D721Med (cell line): ENCODE measurements at places on chromosomes 7 and 10.

DNA sequence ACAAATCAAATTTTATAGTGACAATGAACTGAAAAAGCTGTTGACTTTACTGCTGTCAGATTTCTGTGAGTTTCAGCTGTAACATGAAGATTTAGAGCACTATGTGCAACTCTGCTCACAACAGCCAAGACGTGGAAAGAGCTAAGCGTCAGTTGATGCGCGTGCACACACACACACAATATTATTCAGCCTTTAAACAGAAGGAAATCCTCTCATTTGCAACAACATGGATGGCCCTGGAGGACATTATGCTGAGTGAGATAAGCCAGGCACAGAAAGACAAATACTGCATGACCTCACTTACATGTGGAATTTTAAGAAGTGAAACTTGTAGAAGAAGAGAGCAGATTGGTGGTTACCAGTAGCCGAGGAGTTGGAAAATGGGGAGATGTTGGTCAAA, 82.8 kb upstream of the FRMD4A start:
- DNase-seq, result no peak

- no peak for DNase-seq
These were observed 171.7 kb downstream of the LSM5 start for GRCh38 chr7:32318300-32319011.

GRCh38 chr7:10756981-10757380, 216.7 kb upstream of the PHF14 start:
- DNase-seq, result no peak

- DNase-seq, result no peak
These were observed 25.1 kb upstream of the ABLIM1 start for GRCh38 chr10:114683162-114683561.

DNA sequence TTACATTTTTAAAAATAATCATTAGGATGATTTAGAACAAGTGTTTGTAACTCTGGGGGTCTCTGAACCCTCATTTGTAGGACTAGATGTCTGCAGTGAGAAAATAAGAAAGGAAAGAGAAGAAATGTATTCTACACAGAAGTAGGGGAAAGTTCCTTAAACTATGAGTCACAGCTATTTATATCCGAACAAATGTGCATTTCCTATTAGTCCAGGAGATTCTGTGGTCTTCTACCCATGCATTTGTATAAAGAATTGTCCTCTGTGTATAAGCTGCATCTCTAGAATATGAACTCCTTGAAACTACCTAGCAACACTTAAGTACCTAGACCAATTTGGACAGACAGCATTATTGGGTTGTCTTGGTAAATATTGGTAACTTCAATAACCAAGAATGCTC, 15.9 kb upstream of the CD36 start:
- no peak for DNase-seq

GRCh38 chr7:93728292-93728691, 153.8 kb upstream of the CALCR start:
- DNase-seq, result no peak

- no peak for DNase-seq
These were observed 20.7 kb downstream of the MDFIC start for GRCh38 chr7:114942446-114943175.

DNA sequence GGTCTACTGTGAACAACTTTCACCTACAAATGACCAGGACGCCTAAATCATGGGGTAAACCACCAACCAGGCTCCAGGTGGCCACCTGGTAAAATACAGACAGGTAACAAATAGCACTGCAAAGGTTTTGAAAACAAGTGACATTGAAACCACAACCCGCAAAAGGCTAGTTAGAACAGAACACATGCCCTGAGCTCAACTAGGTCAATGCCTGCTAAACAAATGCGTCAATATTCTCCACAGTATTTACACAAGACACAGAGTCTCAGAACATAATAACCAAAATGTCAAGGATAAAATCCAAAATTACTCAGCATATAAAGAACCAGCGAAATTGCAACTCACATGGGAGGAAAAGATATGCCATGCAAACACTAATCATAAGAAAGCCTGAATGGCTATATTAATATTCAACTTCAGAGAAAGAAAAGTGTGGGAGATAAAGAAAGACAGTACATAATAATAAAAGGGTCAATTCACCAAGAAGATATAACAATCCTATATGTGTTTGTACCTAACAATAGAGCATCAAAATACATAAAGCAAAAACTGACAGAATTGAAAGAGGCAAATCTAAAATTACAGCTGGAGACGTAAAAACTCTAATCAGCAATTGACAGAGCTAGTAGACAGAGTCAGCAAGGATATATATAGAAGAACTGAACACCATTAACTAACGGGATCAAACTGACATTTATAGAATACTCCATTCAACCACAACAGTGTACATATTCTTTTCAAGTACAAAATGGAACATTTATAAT, 47.6 kb downstream of the SMURF1 start:
- DNase-seq, result no peak

DNA sequence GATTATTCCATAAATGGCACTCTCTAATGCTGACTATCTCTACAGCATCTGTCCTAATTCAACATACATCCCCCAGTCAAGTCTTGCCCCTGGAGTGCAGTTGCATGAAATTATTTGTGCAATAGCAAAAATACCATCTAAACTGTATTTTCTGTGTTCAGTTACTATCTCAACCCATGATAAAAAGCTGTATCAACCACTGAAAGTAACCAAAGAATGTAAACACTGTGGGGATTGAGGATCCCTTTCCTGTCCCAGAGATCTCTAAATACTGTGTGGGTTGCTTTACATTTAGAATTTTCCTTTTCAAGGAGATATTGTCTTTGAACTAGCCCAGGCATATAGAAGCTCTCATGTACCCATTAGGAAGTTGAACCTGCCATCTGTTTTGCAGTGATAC, 23.9 kb upstream of the DGKI start:
- DNase-seq, result no peak

GRCh38 chr10:89421018-89421476, 6.7 kb downstream of the IFIT5 start:
- DNase-seq, result no peak

GRCh38 chr7:44608916-44609648, 2.7 kb downstream of the OGDH start:
- no peak for DNase-seq

DNA sequence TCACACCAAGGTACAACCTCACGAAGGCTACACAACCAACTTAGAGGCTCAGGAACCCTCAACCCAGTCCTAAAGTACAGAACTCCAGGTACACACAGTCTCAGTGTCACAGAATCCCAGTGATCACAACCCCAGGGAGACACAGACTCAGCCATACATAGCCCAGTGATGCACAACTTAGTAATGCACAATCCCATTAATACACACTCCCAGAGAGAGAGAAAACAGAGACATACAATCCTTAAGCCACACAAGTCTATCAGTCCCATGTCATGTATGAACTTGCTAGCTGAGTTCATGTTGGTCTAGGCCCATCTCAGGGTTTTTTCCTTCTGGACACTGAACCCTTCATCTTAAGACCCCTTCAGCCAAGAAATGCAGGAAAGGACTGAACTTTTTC, 4.6 kb downstream of the KCNIP2 start:
- DNase-seq, result no peak

DNA sequence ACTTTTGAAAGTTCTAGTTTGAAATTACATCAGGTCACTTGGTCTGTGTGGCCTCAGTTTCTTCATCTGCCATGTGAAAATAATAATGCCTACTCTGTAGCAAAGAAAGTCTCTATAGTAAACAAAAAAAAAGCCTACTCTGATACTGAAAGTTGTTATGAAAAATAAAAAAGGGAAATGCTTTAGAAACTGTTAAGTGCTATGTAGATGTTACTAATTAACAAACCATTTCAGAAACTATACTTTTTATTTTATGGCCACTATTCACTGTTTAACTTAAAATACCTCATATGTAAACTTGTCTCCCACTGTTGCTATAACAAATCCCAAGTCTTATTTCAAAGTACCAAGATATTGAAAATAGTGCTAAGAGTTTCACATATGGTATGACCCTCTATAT, 50.6 kb downstream of the CFTR start:
- DNase-seq, result no peak

DNA sequence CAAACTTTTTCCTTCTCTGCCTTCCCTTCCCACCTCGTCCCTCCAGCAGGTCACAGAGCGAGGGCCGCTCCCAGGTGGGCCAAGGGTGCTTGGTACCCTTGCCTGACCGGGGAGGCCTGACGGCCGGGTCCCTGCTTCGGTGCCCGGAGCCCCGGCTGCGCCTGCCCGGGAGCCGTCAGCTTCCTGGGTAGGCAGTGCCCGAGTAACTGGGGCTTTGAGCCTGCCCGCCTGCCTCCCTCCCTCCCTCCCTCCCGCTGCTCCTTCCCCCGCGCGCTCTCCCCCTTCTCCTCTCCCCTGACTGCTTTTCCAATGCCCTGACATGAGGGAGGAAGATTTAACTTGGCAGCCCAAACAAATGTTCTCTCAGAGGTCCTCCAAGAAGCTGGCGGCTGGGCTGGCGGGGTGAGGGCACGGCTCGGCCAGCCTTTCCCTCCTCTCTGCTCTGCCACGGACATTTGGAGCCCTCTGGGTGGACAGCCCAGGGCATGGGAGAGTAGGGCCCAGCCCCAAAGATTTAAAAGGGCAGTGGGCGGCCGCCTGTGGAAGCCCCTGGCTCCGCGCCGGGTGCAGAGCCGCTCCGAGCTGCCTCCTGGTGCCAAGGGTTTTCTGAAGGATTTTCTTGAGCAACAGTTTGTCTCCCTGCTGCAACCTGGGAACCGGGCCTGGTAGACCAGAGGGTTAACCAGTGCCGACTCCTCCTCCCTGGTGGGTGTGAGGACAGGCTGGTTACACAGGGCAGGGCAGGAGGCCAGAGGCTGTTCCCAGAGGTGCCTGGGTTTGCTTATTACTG, 2.0 kb downstream of the ZMIZ1 start:
- no peak for DNase-seq

DNA sequence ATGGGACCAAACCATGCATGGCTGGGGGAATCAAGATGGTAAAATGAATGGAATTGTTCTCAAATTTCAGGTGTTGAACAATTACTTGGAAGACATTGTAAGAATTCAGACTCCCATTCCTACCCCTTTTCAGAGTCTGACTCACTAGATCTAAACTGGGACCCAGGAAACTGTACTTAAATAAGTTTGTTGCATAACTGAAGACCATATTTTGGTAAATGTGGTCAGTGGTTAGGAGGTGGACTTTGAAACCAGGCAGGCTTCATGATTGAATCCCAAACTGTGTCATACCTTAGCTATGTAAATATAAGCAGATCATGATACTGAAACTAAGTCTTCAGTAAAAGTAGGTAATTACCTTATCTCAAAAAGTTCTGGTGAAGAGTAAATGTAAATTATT, 41.7 kb downstream of the ZWINT start:
- DNase-seq, result no peak

DNA sequence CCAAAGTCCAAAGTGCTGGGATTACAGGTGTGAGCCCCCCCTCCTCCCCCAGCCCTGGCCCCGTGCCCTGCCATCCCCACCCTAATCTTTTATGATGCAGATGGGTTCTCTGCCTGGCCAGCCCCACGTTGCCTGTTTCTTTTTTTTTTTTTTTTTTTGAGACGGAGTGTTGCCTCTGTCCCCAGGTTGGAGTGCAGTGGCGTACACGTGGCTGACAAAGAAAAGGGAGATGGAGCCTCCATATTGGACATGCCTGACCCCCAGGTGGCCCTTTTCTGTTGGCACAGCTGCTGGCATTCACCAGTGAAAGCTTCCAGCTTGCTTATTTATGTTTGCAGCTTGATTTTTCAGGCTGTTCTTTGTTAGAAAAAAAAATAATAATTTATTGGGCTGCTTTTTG, 235.3 kb downstream of the CCDC3 start:
- DNase-seq, result no peak

DNA sequence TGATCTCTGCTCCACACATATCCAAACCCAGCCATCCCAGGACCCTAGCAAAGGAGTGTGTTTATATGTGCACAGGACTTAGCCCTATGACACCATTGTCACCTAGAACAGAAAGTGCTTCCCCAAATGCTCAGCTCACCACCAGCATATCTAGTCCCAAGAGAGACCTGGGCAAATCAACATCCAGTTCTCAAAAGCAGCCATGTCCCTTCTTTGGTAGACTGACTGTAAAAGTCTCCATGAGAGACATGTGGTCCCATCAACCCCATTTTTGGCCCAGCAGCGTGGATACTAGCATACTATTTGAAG, 20.9 kb upstream of the ARHGAP22 start:
- no peak for DNase-seq

- no peak for DNase-seq
These were observed 557.5 kb downstream of the DNAJB9 start for GRCh38 chr7:109127145-109127544.

DNA sequence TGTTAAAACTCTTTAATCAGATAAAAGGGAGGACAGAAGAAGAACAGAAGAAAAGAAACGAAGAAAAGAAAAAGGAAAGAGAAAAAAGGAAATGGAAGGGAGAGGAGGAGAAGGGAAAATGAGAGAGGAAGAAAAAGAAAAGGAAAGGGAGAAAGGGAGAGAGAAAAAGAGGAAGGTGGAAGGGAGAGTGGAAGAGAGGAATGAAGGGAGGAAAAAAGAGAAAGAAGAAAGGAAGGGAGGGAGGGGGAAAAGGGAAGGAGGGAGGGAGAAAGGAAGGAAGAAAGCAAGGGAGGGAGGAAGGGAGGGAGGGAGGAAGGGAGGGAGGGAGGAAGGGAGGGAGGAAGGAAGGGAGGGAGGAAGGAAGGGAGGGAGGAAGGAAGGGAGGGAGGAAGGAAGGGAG, 305.7 kb downstream of the CALN1 start:
- no peak for DNase-seq

DNA sequence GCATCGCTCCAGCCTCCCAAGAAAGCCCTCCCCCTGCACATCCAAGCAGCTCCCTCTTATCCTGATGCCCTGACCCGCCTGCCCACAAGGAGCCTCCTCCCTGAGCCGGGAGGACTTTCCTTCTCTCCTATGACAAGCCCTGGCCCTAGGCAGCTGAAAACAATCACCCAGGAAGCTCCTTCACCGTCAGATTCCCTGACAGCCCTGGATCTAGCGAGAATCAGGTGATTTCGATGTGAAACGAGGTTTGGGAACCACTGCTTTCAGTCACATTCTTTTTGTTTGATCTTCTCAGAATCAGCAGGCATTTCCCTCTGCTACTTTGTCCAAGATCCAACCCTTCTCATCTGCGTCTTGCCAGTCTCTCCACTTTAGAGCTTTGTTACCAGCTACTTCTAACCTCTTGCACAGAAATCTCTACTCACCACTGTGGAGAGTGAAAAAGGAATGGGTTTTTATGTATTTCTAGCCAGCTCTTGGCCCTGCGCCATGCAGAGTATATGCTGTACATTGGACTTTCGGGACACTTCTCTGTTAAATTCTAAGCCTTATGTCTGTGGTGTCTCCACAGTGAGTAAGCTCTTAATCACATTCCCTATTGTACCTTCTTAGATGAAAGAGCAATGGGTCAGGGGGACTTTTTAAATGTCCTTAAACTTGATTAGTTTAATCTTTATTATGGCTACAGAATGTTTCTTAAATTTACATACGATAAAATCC, 253.2 kb upstream of the C7orf33 start:
- DNase-seq, result no peak

DNA sequence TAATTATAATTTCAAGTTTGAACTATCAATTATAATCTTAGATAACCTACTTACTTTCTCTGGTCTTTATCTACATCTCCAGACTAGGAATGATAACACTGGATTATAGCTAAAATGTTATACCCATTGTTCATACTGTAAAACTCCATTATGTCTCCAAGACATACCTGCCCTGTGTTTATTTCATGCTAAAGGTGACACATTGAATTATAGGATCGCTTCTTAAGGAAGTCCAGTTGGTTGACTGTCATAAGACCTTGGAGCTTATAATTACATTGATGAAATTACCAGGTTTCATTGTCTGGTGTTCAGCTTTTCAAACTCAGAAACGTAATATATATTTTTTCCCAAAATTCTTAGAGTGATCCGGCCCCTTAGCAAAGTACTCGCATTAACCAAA, 15.5 kb upstream of the HERC4 start:
- no peak for DNase-seq

GRCh38 chr10:110978204-110978603, 58.8 kb downstream of the SHOC2 start:
- DNase-seq, result no peak
